ENCODE measurements at places on chromosomes 5 and 9. TPM values are rescaled to one million over a fixed set of nuclear protein-coding genes. Genes with fewer than 3 reads are reported as not detected.
A peak's percentile ranks its signal among the peaks of the same experiment; 100 is the strongest.

Gene EGFLAM
- total RNA-seq, result 0.17 TPM

Gene MARVELD2
- total RNA-seq, result 13.1 TPM

DNA sequence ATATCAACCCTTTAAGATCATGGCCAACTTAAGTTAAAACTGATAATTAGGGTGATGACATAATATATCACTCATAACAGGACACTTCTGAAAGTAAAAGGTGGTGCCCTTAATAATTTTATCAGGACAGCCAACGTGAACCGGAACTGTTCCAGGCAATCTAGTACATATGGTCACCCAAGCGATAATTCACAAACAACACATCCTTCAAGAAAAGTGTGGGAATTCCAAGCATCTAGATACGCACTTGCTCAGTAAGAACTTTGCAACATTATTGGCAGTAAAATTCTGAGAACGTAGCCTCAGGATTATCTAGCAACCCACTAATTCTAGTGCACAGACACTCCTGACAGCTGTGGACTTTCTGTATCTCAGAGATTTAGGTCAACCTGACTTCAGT, 85.7 kb downstream of the ALDH7A1 start:
- DNase-seq, result peak; percentile 63

Gene KIAA0825
- total RNA-seq, result 0.87 TPM

DNA sequence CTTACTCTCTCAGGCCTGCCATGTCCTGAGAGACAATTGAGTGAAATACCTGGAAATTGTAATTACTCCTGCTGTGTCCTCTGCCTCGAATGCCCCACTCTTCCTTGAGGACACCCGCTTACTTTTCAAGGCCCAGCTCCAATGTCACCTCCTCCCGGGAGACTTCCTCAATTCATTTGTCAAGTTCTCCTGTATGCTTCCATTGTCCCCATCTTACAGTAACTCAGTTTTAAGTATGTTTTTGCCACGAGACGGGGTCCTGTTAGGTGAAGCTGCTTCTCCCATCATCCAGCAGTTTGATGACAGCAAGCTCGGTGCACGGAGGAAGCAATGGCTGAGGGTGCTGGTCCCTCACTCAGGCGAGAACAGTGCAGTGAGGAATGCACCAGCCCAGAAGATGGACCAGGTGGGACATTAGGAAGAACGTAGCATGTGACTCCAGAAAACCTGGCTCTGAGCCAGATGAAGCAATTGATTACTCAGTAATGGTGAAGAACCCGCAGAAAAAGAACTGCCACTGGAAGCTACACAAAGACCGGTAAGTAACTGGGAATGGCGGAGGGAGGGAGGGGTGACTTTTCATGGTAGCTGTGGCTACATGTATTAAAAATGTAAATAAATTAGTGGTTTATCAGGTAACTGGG, 274.8 kb downstream of the DENND1A start:
- DNase-seq, result no peak

DNA sequence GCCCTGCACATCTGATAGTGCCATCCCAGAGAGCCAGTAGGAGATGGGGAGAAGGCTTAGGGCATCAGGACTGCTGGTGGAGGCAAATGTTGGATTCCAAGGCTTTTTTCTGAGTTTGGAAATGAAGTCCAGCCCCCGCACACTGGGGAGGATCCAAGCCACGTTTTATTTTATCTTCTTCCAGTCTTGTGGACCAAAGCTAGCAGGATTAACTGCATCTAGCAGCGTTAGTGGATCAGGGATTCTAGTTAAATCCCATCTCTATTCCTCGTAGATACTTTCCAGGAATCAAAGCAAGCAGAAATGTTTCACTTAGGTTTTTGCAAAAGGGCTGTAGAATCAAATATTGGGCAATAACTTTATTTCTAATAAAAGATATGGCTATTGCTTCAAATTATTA, 114.7 kb upstream of the OR13F1 start:
- DNase-seq, result no peak

Gene ZFP2
- 0.29 TPM for total RNA-seq

- no peak for DNase-seq
Observed at GRCh38 chr5:154734370-154735248, 20.6 kb upstream of the LARP1 start.
